Activated CD4-positive, alpha-beta T cell treated with anti-CD3 and anti-CD28 coated beads, Interleukin-2, amount 10 ng/mL, durations not matched to agents 7 days and 5 days (primary cell): ENCODE measurements at places on chromosomes 5 and 9. TPM values are rescaled to one million over a fixed set of nuclear protein-coding genes. Genes with fewer than 3 reads are reported as not detected.
A peak's percentile ranks its signal among the peaks of the same experiment; 100 is the strongest.

- H3K4me3 ChIP-seq: no peak overlapping the region
- peaks cover 3% of the 10 kb centered on the region for H3K27me3 ChIP-seq
- no peak for DNase-seq
- peaks cover 2% of the 10 kb centered on the region for H3K36me3 ChIP-seq
- H3K4me1 ChIP-seq: peaks cover 2% of the 10 kb centered on the region
- no peak overlapping the region for H3K27ac ChIP-seq
Measured at GRCh38 chr5:54580997-54581811, 63.6 kb downstream of the SNX18 start.

- no peak for DNase-seq
- H3K4me3 ChIP-seq: no peak overlapping the region
- no peaks in the 10 kb centered on the region for H3K4me1 ChIP-seq
- H3K27ac ChIP-seq: no peak overlapping the region
- H3K27me3 ChIP-seq: no peaks in the 10 kb centered on the region
- no peaks in the 10 kb centered on the region for H3K36me3 ChIP-seq
Measured at GRCh38 chr5:179188636-179189035, 128.5 kb downstream of the ZNF354C start.

DNA sequence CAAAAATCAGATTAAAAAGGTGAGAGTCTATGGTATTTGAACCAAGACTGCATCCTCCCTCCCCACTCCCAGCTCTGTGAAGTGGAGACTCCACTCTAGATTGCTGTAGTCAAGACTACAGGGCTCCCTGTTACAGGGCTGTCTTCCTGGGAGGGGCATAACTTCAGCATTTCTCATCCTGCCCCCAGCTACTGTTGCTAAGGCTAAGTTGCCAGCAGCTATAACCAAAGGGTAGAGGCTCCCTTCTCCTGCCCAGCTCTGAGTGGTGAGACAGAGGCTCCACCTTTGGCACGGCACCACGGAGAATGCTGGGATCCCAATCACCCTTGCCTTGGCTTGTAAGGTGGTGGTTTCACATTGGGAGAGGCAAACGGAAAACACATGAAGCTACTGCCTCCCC lies 39.2 kb upstream of the GCNT4 start:
- H3K27me3 ChIP-seq: no peaks in the 10 kb centered on the region
- no peak overlapping the region for H3K4me3 ChIP-seq
- H3K27ac ChIP-seq: no peak overlapping the region
- peaks cover 7% of the 10 kb centered on the region for H3K4me1 ChIP-seq

- no peaks in the 10 kb centered on the region for H3K4me1 ChIP-seq
- no peaks in the 10 kb centered on the region for H3K36me3 ChIP-seq
- peaks cover 19% of the 10 kb centered on the region for H3K27me3 ChIP-seq
Measured at GRCh38 chr9:111621895-111622480, 9.1 kb upstream of the DNAJC25 start.

- peaks cover 21% of the 10 kb centered on the region for H3K36me3 ChIP-seq
- peaks cover 5% of the 10 kb centered on the region for H3K27me3 ChIP-seq
- H3K4me1 ChIP-seq: peaks cover 42% of the 10 kb centered on the region
- H3K27ac ChIP-seq: peak within 1 kb of the TSS; percentile 89
- peak within 1 kb of the TSS; percentile 83 for H3K4me3 ChIP-seq
- DNase-seq: peak; percentile 98
Measured at GRCh38 chr5:144170276-144171024, at the start of the genes KCTD16 and YIPF5. Gene KCTD16, plus strand, starts transcription at chr5:144170873. Gene YIPF5, minus strand, starts transcription at chr5:144170659. Its CDS starts 704 bp downstream, at chr5:144169955.

DNA sequence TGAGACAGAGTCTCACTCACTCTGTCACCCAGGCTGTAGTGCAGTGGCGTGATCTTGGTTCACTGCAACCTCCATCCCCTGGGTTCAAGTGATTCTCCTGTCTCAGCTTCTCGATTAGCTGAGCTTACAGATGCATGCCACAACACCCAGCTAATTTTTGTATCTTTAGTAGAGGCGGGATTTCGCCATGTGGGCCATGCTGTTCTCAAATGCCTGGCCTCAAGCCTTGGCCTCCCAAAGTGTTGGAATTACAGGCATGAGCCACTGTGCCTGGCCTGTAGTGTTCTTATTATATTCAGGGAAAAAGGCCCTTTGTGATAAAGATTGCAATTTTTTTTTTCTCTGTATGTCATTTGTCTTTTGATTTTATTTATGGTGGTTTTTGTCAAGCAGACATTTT lies 24.0 kb upstream of the MCCC2 start:
- H3K27me3 ChIP-seq: no peaks in the 10 kb centered on the region
- DNase-seq: no peak
- H3K4me1 ChIP-seq: no peaks in the 10 kb centered on the region
- H3K36me3 ChIP-seq: peaks cover 26% of the 10 kb centered on the region
- no peak overlapping the region for H3K4me3 ChIP-seq
- no peak overlapping the region for H3K27ac ChIP-seq

- peak; percentile 63 for DNase-seq
- peaks cover 86% of the 10 kb centered on the region for H3K4me1 ChIP-seq
- H3K27ac ChIP-seq: peak overlapping the region; percentile 94
- H3K36me3 ChIP-seq: peaks cover 60% of the 10 kb centered on the region
- no peaks in the 10 kb centered on the region for H3K27me3 ChIP-seq
Measured at GRCh38 chr5:80191991-80192398, 63.9 kb downstream of the SERINC5 start.

- H3K4me1 ChIP-seq: no peaks in the 10 kb centered on the region
- H3K4me3 ChIP-seq: no peak overlapping the region
- H3K27me3 ChIP-seq: no peaks in the 10 kb centered on the region
- no peak for DNase-seq
- H3K36me3 ChIP-seq: no peaks in the 10 kb centered on the region
Measured at GRCh38 chr9:125437771-125438221, 176.2 kb downstream of the GAPVD1 start.

GRCh38 chr5:18375641-18376040 lies 741.4 kb downstream of the TAF11L14 start:
- H3K4me1 ChIP-seq: no peaks in the 10 kb centered on the region
- no peaks in the 10 kb centered on the region for H3K27me3 ChIP-seq
- H3K27ac ChIP-seq: no peak overlapping the region
- H3K36me3 ChIP-seq: no peaks in the 10 kb centered on the region

GRCh38 chr5:106874974-106875373 lies 795.8 kb downstream of the EFNA5 start:
- no peaks in the 10 kb centered on the region for H3K36me3 ChIP-seq
- H3K4me1 ChIP-seq: no peaks in the 10 kb centered on the region
- no peak for DNase-seq
- H3K27ac ChIP-seq: no peak overlapping the region

DNA sequence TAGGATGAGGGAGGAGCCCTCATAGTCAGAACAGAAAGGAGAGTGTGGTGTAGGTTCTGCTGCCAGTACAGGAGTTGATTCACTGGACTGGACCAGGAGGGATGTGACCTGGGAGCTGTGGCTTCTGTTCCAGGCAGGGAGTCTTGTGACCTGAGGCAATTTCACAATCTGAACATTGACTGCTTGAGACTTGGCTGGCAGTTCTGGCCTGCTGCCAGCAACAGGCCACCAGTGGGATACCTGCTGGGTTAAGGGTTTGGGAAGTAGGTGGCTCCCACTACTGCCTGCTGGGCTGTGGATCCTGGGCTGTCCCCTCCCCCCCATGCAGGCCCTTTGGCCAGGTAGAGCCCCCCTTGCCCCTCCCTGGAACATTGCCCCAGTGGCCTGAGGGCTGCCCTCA lies 268.6 kb upstream of the ARRDC3 start:
- no peak overlapping the region for H3K4me3 ChIP-seq
- no peaks in the 10 kb centered on the region for H3K27me3 ChIP-seq
- no peaks in the 10 kb centered on the region for H3K36me3 ChIP-seq
- no peaks in the 10 kb centered on the region for H3K4me1 ChIP-seq
- H3K27ac ChIP-seq: no peak overlapping the region

- H3K27ac ChIP-seq: no peak overlapping the region
- H3K27me3 ChIP-seq: no peaks in the 10 kb centered on the region
- H3K4me3 ChIP-seq: no peak overlapping the region
Measured at GRCh38 chr9:70510157-70510770, 95.8 kb upstream of the KLF9 start.

GRCh38 chr5:32583582-32584232 lies 1.6 kb upstream of the SUB1 start:
- peaks cover 68% of the 10 kb centered on the region for H3K4me1 ChIP-seq
- DNase-seq: peak; percentile 45
- peak overlapping the region; percentile 99 for H3K27ac ChIP-seq

DNA sequence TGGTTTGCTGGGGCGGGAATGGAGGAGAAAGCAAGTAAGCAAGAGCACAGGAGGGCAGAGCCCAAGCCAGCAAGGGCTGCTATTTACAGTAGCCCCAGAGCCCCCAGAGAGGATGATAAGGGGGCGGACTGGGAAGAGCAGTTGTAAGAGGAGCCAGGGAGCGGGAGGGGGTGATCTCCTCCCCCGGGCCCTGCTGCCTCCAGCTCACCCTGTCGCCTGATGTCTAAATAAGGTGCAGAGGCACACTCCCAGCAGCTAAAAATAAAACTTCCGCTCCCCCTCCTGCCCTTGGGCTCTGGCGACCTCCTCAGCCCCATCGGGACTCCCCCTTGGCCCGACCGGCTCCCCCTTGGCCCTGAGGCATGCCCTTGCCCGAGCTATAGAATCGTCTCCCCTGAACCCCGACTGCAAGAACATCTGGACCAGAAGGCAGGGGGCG lies 14.4 kb upstream of the CCDC69 start:
- H3K4me3 ChIP-seq: no peak overlapping the region
- DNase-seq: no peak
- peaks cover 39% of the 10 kb centered on the region for H3K4me1 ChIP-seq
- no peak overlapping the region for H3K27ac ChIP-seq
- no peaks in the 10 kb centered on the region for H3K36me3 ChIP-seq
- no peaks in the 10 kb centered on the region for H3K27me3 ChIP-seq

DNA sequence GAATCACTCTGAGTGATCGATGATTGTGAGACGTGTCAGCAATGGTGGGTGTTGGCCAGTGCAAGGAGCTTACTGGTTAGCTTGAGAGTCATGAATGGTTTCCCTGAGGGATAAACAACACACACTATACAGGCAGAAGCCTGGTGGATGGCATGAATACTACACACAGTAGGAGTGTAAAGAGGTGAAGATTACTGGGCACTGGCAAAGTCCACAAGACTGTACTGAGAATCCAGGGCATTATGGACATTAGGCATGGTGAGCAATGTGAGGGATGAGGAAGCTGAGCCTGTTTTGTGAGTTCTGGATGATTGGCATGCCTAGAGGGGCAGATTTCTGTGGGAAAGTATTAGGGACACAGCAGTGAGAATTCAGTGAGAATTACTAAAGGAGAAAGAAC lies 71.3 kb downstream of the KDM4C start:
- H3K27ac ChIP-seq: no peak overlapping the region
- no peaks in the 10 kb centered on the region for H3K27me3 ChIP-seq
- DNase-seq: no peak
- H3K36me3 ChIP-seq: peaks cover 39% of the 10 kb centered on the region
- H3K4me3 ChIP-seq: no peak overlapping the region

DNA sequence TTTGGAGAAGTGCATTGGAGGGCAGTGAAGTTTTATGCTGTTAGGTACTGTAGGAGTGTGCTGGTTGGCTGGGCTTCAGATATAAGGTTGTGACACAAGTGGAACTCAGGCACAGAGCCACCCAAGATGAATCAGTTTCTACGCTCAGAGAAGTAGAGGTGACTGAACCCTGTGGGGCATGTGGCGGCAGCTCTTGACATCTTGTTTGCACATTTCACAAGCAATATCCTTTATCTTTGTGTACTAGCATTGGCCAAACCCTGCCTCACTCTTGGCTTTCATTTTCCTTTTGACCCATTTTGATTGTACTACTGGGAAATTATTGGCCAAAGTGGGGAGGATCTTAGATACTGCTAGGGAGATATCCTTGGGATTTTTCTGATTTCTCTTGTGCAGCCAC lies 110.0 kb downstream of the PSAT1 start:
- no peak for DNase-seq
- no peaks in the 10 kb centered on the region for H3K4me1 ChIP-seq
- H3K27ac ChIP-seq: no peak overlapping the region
- no peak overlapping the region for H3K4me3 ChIP-seq

GRCh38 chr5:138539791-138540190 lies 3.2 kb downstream of the ETF1 start:
- H3K4me3 ChIP-seq: no peak overlapping the region
- H3K27ac ChIP-seq: no peak overlapping the region
- H3K4me1 ChIP-seq: peaks cover 61% of the 10 kb centered on the region
- H3K27me3 ChIP-seq: no peaks in the 10 kb centered on the region
- peaks cover 34% of the 10 kb centered on the region for H3K36me3 ChIP-seq

The IL31RA gene
- total RNA-seq: not detected

The GRXCR2 gene
- total RNA-seq: not detected

The IL13 gene
- total RNA-seq: 2.5 TPM

The GARNL3 gene
- 1.6 TPM for total RNA-seq

The KDM4C gene
- total RNA-seq: 53.7 TPM

The ESM1 gene
- total RNA-seq: not detected
